Neural progenitor cell (in vitro differentiated cells): ENCODE measurements at places on chromosomes 3 and 15.
A peak's percentile ranks its signal among the peaks of the same experiment; 100 is the strongest.

- no peak for DNase-seq
Measured at GRCh38 chr3:135565546-135565945, 400.0 kb upstream of the PPP2R3A start.

DNA sequence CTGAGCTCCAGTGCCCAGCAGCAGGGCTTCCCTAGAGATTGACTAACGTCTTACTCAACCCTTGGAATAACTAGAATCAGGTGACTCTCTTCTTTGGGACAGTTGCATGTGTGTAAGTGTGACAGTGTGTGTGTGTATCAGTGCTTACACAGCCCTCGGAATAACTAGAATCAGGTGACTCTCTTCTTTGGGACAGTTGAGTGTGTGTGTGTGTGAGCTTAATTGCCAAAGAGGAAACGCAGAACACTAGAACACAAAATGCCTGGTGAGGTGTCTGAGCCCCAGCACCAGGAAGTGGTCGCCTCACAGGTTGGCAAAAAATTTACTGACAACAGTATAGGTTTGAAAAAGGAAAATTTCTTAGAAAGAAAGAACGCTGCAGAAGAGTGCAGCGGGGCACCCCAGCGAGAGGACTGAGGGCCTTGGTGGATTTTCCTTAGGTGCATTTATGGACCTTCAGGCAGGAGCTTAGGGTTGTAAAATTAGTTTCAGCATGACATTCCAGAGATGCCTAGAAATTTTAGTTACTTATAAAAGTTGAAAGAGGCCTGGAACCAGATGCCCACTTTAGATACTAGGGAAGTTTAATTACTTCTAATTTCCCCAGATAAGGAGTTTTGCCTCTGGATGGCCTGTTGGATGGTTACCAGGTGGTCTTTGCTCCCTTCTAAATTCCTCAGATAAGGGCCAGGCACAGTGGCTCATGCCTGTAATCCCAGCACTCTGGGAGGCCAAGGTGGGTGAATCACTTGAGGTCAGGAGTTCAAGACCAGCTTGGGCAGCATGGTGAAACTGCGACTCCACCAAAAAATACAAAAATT lies 3.7 kb upstream of the WDR82 start:
- no peak for DNase-seq

DNA sequence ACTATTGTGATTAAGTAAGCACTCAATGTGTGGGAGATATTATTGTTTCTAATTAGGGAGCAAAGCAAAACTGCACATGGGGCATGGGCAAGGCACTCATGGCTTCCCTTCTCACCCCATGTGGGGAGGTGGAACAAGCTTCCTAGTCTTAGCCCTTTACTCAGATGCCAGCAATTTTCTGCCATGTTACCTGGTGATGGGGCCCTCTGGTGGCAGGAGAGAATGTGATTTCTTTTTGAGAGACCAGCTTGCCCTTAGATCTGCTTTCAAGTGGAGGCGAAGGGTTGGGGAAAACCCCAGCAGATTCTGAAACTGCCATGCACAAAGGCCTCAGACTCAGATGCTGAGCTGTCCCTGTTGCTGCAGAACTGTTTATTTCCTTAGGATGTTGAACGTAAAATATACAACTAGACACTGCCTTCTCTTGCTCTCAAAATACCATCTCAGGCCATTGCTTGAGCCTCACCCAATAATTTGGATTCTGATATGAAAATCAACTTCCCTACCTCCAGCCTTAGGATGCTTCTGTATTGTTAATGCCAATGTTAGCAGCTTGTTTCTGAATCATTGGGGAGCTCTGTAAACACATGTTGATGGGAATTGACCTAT lies 130.2 kb upstream of the TPRG1 start:
- peak; percentile 77 for DNase-seq

DNA sequence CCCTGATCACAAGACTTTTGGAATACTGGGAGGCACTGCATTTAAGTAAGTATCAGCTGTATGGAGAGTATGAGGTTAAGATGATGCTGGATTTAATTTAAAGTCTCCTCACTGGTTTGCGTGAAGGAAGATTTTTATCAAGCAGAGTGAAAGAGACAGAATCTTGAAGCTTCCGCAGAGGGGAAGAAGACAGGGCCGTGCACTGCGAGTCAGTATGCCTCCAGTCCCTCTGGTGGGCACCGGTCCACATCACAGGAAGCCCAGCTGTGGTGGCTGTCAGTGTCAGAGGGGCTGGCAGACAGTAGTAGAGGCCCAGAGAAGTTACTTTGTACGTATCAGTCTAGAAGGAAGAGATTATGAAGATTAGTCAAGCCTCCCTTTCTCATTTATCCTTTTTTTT lies 379.0 kb upstream of the TPRG1 start:
- DNase-seq, result peak; percentile 61

DNA sequence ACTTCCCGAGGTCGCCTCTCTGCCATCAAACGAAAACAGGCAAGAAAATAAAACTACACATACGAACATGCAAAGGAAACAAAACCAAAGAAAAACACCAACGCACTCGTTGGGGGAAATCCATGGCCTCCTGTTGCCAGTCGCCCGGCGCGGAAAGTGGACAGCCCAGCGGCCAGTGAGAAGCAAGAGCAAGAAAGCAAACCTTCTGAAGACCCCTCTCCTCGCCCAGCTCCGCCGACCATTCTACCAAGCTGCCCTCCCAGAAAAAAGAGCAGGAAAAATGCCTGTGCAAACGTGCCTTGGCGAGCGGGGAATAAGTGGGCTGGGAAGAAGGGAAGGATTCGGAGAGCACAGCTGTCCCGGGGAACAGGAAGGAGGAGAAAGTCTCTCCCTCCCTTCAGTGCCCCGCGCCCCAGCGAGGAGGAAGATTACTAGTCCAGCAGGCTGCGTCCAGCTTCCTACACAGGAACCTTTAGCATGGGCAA lies 802 bp upstream of the NECTIN3 start:
- DNase-seq, result no peak
